ENCODE measurements at places on chromosomes 4 and X. TPM values are rescaled to one million over a fixed set of nuclear protein-coding genes. Genes with fewer than 3 reads are reported as not detected.

The MAGEB10 gene
- not detected for total RNA-seq

The DDIT4L gene
- not detected for total RNA-seq

The FAM193A gene
- total RNA-seq = 44.1 TPM

The TMPRSS11D gene
- total RNA-seq = not detected

The CT83 gene
- total RNA-seq = not detected

The NR0B1 gene
- not detected for total RNA-seq

The C4orf51 gene
- not detected for total RNA-seq

The HDAC6 gene
- total RNA-seq = 84.3 TPM

The GRPR gene
- total RNA-seq = not detected

The CXCL8 gene
- 4.4 TPM for total RNA-seq

The TASL gene
- 10.5 TPM for total RNA-seq

The POU4F2 gene
- total RNA-seq = not detected

The MAOA gene
- not detected for total RNA-seq

The MAGEE1 gene
- 11.0 TPM for total RNA-seq

The CXorf51B gene
- total RNA-seq = not detected

The GC gene
- total RNA-seq = not detected

- H3K36me3 ChIP-seq = no peaks in the 10 kb centered on the region
- DNase-seq = no peak
- H3K27ac ChIP-seq = no peak overlapping the region
- no peak overlapping the region for H3K4me3 ChIP-seq
Observed at GRCh38 chr4:186946682-186947294, 223.1 kb upstream of the FAT1 start.

GRCh38 chr4:112859456-112860184, 189.8 kb upstream of the ANK2 start:
- no peak overlapping the region for H3K27ac ChIP-seq
- no peaks in the 10 kb centered on the region for H3K27me3 ChIP-seq
- no peaks in the 10 kb centered on the region for H3K4me1 ChIP-seq

- no peaks in the 10 kb centered on the region for H3K36me3 ChIP-seq
- peaks cover 4% of the 10 kb centered on the region for H3K27me3 ChIP-seq
- no peak within 1 kb of the TSS for H3K27ac ChIP-seq
- peaks cover 10% of the 10 kb centered on the region for H3K4me1 ChIP-seq
- no peak within 1 kb of the TSS for H3K4me3 ChIP-seq
Observed at GRCh38 chr4:80266253-80266901, at the start of gene FGF5. TSS of gene FGF5 (plus strand) at chr4:80266664. CDS start at chr4:80266825, 161 bp downstream.

GRCh38 chr4:100428051-100428450, 89.8 kb downstream of the EMCN start:
- H3K27ac ChIP-seq = no peak overlapping the region
- H3K27me3 ChIP-seq = no peaks in the 10 kb centered on the region
- H3K36me3 ChIP-seq = no peaks in the 10 kb centered on the region
- no peaks in the 10 kb centered on the region for H3K4me1 ChIP-seq

DNA sequence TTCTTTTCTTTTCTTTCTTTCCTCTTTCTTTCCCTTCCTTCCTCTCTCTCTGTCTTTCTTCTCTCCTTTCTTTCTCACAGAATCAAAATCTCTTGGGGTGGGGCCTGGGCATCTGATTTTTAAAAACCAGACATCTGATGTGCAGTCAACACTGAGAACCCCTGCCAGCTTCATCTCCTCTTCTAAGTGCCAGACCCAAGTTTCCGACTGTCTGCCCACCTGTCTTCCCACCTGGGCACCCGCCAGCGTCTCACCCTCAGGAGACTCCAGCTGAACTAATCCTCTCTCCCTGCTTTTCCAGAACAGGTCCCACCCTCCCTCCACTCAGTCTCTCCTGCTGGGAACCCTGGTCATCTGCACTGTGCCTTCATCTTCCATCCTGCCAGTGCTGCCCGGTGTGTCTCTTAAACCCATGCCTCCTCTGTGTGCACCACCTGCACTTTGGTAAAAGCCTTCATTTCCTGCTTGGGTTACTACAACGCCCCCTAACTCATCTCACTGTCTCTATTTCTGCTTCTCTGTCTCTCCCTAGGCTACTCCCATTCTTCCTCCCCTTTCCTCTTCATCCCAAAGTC, 2.8 kb downstream of the SOD3 start:
- DNase-seq = no peak
- H3K4me1 ChIP-seq = no peaks in the 10 kb centered on the region
- no peak overlapping the region for H3K27ac ChIP-seq
- no peaks in the 10 kb centered on the region for H3K36me3 ChIP-seq
- H3K27me3 ChIP-seq = no peaks in the 10 kb centered on the region
- no peak overlapping the region for H3K4me3 ChIP-seq

GRCh38 chr4:19557161-19557560, 694.5 kb upstream of the SLIT2 start:
- H3K27ac ChIP-seq = no peak overlapping the region
- no peak overlapping the region for H3K4me3 ChIP-seq
- DNase-seq = no peak
- H3K27me3 ChIP-seq = no peaks in the 10 kb centered on the region
- no peaks in the 10 kb centered on the region for H3K36me3 ChIP-seq

DNA sequence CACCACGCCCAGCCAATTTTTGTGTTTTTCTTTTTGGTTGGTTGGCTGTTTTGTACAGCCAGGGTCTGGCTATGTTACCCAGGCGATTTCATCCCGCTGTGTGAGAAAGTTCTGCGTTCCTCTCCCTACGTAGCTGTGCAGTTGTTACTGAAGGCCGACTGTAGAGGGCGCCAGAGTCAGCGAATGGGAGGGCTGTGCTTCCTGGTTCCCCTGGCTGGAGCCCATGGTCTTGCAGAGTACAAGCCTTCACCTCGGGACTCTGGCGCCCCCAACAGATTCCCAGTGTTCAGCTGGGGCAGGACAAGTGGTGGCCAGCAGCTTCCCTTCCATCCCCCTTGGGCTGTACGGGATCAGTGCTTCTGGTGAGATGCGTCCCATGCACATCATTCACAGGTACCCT, 5.6 kb upstream of the CT45A1 start:
- no peak for DNase-seq
- H3K27me3 ChIP-seq = no peaks in the 10 kb centered on the region
- H3K4me3 ChIP-seq = no peak overlapping the region

GRCh38 chr4:19230906-19231545, 1020.7 kb upstream of the SLIT2 start:
- H3K4me3 ChIP-seq = no peak overlapping the region
- H3K27ac ChIP-seq = no peak overlapping the region

DNA sequence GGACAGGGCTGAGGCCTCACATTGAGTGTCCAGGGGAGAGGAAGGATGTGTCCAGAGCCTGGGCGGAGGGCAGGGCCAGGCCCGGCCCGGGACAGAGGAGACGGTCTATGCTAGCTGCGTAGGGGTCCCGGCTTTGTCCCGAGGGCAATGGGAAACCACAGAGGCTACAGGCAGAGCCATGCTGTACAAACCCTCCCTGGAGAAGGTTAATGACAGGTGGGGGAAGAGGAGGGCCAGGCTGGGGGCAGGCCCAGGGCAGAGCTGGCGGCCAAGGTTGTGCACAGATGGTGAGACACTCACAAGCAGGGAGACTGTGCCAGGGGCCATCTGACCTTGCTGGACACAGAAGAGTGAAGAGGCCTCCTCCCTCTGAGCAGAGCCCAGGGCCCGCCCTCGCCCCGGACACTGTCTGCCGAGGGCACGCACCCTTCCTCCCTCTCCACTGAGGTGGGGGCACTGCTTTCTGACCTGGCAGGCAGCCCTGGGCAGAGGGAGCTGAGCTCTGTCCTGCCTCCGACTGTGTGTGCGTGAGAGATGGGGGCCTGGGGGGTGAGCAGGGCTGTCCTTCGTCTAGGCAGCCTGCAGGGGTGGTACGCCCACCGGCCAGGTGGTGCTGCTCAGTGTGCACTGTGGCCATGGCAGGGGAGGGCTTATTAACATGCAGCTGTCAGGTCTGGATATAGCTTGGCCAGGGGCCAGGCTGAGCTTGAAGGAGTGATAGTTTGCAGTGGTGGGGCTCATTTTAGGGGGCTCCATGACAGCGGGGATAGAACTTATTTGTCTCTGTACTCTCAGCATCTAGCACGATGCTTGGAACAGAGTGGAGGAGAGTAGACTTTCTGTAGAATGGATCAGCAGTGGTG, 75.7 kb upstream of the LRPAP1 start:
- H3K36me3 ChIP-seq = no peaks in the 10 kb centered on the region
- no peak for DNase-seq
- H3K27me3 ChIP-seq = no peaks in the 10 kb centered on the region
- no peak overlapping the region for H3K4me3 ChIP-seq
- H3K27ac ChIP-seq = no peak overlapping the region
- no peaks in the 10 kb centered on the region for H3K4me1 ChIP-seq

DNA sequence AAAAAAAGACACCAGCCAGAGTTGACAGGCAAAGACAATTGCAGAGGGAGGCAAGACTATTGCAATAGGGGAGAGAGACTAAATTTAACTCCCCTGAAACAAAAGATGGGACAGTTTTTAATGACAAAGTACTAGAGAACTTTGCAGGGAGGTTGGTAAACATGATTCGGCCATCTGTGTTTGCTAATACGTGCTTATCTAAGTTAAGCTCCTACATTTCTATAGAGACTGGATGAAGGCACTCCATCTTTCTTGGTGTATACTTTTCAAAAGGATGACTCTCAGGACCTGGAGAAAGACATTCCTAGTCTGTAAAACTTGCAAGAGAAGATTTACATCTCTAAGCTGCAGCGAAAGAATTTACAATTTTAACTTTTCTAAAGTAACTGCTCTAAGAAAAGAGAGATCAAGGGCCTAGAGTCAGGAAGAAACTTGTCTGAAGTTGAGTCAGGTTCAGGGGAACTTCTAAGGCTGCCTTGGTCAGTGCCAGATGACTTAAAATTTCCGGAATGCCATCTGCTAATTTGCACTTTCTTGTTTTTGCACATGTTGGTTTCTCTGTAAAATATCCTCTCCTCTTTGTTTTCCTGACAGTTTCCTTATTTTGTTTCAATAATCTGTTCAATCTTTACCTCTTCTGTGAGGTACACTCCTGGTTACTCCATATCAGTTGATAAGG, 10.6 kb downstream of the ADAM29 start:
- DNase-seq = no peak
- no peaks in the 10 kb centered on the region for H3K4me1 ChIP-seq
- H3K27me3 ChIP-seq = no peaks in the 10 kb centered on the region
- H3K27ac ChIP-seq = no peak overlapping the region
- H3K36me3 ChIP-seq = no peaks in the 10 kb centered on the region

- no peaks in the 10 kb centered on the region for H3K36me3 ChIP-seq
- H3K27me3 ChIP-seq = no peaks in the 10 kb centered on the region
- DNase-seq = no peak
- H3K4me1 ChIP-seq = peaks cover 16% of the 10 kb centered on the region
- peak overlapping the region; percentile 51 for H3K4me3 ChIP-seq
- peak overlapping the region; percentile 72 for H3K27ac ChIP-seq
Observed at GRCh38 chrX:15737190-15737958, 696 bp upstream of the CA5B start.

- H3K36me3 ChIP-seq = no peaks in the 10 kb centered on the region
- no peak for DNase-seq
Observed at GRCh38 chr4:68997040-68997439, 45.4 kb upstream of the UGT2A3 start.

- no peaks in the 10 kb centered on the region for H3K27me3 ChIP-seq
- no peaks in the 10 kb centered on the region for H3K4me1 ChIP-seq
- no peaks in the 10 kb centered on the region for H3K36me3 ChIP-seq
- no peak overlapping the region for H3K4me3 ChIP-seq
- H3K27ac ChIP-seq = no peak overlapping the region
Observed at GRCh38 chr4:140995058-140995457, 138.2 kb downstream of the RNF150 start.

DNA sequence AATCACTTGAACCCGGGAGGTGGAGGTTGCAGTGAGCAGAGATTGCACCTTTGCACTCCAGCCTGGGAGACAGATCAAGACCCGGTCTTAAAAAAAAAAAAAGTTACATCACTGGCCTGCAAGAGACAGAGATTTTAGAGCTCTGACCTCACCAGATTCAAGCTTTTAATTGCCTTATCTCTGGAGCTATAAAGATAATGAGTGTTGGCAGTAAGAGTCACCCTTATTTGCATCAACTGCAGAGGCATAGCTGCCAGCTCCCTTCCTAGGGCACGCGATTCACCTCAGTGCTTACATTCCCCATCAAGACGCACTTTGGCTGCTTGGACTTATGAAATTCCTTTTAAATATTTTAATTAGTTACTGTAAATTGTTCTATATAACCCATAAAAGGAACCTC, 12.5 kb upstream of the SPATA4 start:
- H3K27ac ChIP-seq = no peak overlapping the region
- H3K4me1 ChIP-seq = no peaks in the 10 kb centered on the region
- no peaks in the 10 kb centered on the region for H3K36me3 ChIP-seq

DNA sequence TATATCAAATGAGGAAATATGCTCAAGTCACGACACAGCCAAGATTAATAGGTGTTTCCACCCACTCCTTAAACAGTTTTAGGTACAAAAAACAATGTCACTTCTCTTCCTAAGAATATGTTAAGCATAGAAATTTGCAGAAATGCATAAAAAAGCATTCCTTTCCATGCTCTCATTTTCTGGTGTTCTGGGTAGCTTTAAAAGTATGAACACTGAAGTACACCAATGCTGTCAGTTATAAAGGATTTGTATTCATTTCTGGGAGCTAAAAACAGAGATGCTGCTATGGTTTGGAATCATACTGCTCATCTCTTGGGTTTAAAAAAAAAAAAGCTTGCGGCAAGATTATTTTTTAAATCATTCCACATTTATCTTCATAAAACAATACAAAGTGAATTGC, 20.8 kb downstream of the SH3RF1 start:
- no peak overlapping the region for H3K27ac ChIP-seq
- no peak for DNase-seq
- no peak overlapping the region for H3K4me3 ChIP-seq
- no peaks in the 10 kb centered on the region for H3K27me3 ChIP-seq
- no peaks in the 10 kb centered on the region for H3K36me3 ChIP-seq
- H3K4me1 ChIP-seq = no peaks in the 10 kb centered on the region

- DNase-seq = no peak
- H3K4me1 ChIP-seq = no peaks in the 10 kb centered on the region
- no peak overlapping the region for H3K4me3 ChIP-seq
- no peak overlapping the region for H3K27ac ChIP-seq
- H3K27me3 ChIP-seq = no peaks in the 10 kb centered on the region
Observed at GRCh38 chrX:131874300-131874699, 148.8 kb upstream of the STK26 start.

DNA sequence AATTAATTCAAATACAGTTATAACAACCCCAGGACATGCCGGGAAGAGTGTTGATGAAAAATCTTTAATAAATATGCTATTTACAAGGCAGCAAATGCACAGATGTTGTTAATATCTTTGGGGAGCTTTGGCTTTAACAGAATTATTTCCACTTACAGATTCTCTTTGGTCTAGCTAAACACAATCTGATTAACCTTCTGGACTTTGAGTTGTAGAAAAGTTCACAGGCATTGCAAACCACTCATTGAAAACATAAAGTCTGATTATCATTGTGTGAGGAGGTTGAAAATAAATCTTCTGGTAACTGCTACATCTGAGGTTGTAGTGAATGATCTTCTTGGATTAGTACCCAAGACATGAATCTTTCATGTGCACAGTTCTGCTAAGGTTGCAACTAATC, 255.6 kb downstream of the LHFPL1 start:
- no peak overlapping the region for H3K4me3 ChIP-seq
- no peaks in the 10 kb centered on the region for H3K27me3 ChIP-seq

GRCh38 chrX:74520291-74520690, 94.1 kb downstream of the RLIM start:
- no peak for DNase-seq
- H3K27ac ChIP-seq = no peak overlapping the region
- H3K4me1 ChIP-seq = no peaks in the 10 kb centered on the region
- H3K27me3 ChIP-seq = no peaks in the 10 kb centered on the region
